ENCODE measurements at places on chromosomes 1 and 21.

GRCh38 chr1:215004121-215004827 lies 78.3 kb upstream of the KCNK2 start:
- DNase-seq, result no peak

- DNase-seq, result no peak
These were observed 5.6 kb downstream of the ARHGEF16 start for GRCh38 chr1:3459940-3460671.

GRCh38 chr1:184298440-184299405 lies 88.1 kb upstream of the C1orf21 start:
- DNase-seq, result no peak

GRCh38 chr1:117679299-117679698 lies 73.5 kb downstream of the TENT5C start:
- no peak for DNase-seq

DNA sequence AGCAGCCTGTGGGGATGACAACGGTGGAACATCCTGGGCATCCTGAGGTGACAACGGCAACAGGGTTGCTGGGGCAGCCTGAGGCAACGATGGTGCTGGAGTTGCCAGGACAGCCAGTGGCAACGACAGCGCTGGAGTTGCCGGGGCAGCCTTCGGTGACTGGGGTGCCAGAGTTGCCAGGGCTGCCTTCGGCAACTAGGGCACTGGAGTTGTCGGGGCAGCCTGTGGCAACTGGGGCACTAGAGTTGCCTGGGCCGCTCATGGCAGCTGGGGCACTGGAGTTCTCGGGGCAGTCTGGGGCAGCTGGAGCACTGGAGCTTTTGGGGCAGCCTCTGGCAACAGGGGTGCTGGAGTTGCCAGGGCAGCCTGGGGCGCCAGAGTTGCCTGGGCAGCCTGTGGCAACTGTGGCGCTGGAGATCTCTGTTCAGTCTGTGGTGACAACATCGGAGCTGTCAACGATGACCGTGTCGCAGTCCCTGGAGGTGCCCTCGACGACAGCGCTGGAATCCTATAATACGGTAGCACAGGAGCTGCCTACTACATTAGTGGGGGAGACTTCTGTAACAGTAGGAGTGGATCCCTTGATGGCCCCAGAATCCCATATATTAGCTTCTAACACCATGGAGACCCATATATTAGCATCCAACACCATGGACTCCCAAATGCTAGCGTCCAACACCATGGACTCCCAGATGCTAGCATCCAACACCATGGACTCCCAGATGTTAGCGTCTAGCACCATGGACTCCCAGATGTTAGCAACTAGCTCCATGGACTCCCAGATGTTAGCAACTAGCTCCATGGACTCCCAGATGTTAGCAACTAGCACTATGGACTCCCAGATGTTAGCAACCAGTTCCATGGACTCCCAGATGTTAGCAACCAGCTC lies 8.2 kb downstream of the SON start:
- no peak for DNase-seq

GRCh38 chr1:61404597-61405376 lies 320.2 kb downstream of the TM2D1 start:
- no peak for DNase-seq

DNA sequence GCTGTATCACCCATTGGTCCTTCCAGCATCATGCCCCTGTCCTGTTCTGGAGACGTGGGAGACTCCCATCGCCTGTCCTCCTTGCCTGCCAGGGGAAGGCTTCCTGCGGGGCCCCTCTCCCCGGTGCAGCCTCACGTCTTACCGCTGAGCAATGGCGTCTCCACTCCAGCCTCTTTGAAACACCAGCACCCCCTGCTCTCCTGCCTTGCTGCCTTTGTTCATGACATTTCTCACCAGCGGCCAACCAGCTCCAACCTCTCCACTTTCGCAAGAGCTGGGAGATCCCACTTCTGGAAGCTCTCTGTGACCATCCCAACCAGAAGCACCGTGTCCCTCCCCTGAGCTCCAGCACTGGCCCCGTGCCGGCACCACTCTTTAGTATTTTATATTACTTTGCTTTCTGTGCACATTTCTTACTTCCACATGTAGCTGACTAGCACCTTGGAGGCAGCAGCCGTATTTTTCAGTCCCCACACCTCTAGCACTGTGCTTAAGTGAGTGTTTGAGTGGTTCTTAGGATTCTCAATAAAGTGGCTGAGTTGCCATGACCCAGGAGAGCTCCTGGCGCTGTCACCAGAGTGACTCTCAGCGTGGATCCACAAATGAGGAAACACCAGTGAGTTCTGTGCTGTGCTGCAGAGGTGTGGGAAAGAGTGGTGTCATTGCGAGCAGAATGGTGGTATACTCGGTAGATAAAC lies 83.5 kb downstream of the ATP5PO start:
- DNase-seq, result no peak

DNA sequence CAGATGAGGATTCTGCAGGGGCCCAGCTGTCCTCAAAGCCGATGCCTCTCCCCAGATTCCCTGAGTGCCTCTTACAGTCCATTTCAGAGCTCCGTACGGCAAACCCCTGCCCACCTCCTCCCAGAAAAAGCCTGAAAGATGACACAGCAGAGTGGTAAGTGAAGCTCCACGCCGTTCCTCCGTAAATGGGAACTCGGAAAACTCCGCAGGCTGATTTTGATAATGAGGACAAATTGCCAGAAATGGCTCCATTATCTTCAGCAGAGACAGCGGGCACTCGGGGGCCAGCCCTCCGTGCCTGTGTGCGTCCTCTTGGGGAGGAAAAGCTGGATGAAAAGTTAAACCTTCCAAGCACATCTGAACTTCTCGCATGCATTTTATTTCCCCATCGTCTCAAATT lies 81.1 kb downstream of the NPHP4 start:
- no peak for DNase-seq

- DNase-seq, result no peak
These were observed at the start of gene NES for GRCh38 chr1:156676820-156677615. TSS of gene NES (minus strand) at chr1:156677407. CDS start at chr1:156677264, 143 bp downstream.

DNA sequence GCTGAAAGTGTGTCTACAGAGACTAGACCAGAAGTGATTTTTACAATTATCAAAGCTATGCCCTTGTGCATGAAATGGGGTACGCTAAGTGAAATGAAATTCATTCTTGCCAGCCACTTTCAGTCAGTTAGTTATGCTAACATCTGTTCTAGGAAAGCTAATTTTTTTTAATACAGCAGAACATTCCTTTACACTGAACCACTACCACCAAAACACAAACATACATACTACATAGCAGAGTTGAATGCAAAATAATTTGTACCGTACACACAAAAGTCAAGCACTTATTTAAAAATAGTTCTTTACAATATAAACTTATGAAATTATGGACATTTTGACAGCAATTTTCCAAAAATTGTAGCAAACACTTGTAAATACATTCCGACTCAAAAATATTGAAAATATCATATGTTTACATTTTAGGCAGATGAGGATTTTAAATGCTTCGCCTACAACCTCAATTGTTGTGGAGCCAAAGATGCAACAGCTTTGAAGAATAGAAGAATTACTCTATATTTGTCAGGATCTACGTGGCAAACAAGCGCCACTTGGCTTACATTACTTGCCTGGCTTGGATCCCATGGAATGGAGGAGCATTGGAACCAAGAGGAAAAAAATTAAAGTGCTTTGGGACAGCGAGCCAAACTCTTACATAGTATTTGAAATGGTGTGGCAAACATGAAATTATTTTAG lies 30.6 kb downstream of the WLS start:
- DNase-seq, result no peak

DNA sequence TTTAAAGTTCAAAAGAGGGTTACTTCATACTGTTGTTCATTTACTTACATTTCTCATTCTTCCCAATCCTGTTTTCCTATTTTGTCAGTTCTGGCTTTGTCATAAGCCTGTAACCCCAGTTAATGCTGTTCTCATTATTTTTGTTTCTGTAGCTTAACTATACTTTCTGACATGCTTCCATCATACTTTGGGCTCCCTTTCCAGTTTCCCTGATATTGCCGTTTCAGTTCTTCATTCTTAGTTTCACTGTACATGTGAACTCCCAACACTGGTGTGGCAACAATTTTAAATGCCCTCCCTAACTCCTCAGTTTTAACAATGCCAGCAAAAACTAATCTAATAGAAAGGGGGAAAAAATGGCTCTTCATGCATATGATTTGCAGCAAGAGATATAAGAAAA lies 456.7 kb downstream of the LMO4 start:
- DNase-seq, result no peak

- no peak for DNase-seq
These were observed 308.5 kb downstream of the NTNG1 start for GRCh38 chr1:107449326-107449725.

- no peak for DNase-seq
These were observed 10.6 kb downstream of the PAX7 start for GRCh38 chr1:18641005-18641941.

DNA sequence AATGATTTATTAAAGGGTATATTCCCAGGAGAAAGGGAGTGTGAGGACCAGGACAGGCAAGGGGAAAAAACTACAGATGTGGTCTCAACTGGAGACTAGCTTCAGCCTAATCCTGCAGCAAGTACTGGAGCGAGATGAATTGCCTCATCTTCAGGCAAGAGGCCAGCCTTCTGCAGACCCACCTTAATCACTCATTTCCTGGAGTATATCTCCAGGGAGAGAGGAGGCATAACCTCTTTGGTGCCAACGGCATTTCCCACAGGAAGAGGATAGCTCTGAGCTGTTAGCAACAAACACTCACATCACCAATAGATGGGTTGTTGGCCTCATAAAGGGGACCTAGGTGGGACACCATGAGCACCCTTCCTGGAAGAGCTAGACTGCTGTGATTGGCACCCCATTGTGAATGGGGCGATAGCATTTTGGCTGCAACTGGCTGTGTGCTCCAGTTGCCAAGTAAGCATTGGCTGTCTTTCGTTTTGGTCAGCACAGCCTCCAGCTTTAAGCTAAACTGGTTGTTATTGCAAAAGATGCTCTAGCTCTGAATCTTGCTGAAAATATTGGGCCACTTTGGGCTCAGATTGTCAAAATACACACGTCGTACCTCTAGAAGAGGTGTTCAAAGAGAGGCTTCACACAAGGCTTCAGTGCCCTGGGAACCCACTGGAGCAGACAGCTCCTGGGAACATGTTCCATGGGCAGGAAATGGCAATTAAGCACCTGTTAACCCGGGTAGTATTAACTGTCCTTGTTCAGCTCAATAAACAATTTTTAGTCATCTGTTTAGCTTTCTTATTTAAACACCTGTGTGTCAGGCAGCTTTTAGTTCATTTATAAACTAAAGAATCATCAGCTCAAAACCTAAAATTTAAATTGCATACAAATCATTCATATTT lies 314.8 kb upstream of the C1orf87 start:
- no peak for DNase-seq

GRCh38 chr1:63199706-63200335 lies 122.5 kb upstream of the FOXD3 start:
- DNase-seq, result no peak

DNA sequence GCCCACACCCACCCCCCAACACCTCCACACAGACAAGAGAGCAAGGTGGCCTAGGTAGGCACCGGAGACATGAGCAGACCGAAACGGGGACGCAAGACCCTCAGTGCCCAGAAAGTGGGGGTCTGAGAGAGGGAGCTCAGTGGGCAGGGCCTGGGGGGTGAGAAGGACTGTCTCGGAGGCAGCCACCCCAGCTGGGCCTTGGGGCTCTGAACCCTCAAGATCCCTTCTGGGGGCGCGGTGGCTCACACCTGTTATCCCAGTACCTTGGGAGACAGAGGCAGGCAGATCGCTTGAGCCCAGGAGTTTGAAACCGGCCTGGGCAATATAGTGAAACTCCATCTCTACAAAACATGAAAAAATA lies 9.1 kb upstream of the GNB1 start:
- DNase-seq, result no peak

- DNase-seq, result no peak
These were observed 6.6 kb upstream of the AZIN2 start for GRCh38 chr1:33074193-33074945.

DNA sequence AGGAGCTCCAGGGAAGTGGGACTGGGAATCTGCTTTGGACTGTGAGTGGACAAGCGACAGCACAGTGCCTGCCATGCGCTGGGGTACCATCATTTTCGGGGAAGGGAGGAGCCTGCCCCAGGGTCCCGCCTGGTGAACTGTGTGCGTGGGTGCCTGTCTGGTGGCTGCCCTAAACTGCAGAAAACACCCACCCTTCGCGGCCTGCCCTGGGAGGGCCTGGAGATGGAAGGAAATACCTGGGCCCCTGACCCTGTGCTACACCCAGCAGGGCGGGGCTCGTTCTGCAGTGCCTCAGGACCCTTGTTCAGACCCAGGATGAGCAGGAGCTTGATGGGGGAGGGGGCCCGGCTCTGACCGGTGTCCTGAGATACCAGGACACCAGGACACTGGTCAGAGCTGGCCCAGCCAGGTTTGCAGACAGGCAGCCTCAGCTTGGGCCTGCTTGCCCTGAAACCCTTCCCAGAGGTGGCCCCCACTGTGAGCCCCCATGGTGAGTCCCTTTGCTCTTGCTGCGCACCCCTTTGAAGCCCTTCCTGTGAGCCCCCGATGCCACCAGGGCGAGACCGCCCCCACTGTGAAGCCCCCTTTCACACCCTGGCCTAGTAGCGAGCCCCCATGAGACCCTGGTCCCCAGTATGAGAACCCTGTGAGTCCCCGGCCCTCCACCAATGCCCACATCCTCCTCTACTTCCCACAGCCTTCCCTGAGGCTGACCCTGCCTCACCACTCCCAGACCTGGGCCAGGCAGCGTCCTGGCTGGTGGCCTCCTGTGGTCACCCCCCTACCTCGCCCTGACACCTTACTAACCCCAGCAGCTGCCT lies 2.6 kb downstream of the GJC2 start:
- no peak for DNase-seq

DNA sequence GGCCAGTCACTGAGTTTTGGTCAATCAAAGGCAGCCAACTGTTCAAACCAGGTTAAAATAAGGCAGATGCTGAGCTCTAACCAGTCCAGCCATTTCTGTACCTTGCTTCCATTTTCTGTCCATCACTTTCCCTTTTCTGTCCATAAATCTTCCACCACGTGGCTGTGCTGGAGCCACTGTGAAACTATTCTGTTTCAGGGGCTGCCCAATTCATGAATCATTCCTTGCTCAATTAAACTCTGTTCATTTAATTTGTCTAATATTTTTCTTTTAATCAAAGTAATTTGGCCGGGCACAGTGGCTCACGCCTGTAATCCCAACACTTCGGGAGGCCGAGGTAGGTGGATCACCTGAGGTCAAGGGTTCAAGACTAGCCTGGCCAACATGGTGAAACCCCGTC lies 22.7 kb upstream of the LGALS8 start:
- no peak for DNase-seq

DNA sequence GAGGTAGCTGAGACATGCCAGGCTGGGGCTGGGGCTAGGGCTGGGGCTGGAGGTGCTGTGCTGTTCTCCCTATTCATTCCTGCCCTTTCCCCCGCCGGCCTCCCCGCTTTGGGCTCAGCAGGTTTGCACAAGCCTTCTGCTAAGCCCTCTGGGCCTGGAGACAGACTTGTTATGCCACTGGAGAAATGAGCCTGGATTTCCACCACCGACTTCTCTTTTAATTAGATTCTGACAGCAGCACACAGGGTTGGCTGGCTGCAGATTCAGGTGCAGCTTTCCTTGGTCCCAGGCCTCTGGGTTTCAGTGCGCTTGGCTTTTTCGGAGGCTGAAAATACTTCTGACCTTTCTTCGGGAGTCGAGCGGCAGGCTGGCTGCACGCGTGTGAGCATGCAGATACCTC lies 71.5 kb upstream of the ACTL8 start:
- DNase-seq, result no peak
